ENCODE measurements at places on chromosomes 13 and 19. TPM values are rescaled to one million over a fixed set of nuclear protein-coding genes. Genes with fewer than 3 reads are reported as not detected.

DNA sequence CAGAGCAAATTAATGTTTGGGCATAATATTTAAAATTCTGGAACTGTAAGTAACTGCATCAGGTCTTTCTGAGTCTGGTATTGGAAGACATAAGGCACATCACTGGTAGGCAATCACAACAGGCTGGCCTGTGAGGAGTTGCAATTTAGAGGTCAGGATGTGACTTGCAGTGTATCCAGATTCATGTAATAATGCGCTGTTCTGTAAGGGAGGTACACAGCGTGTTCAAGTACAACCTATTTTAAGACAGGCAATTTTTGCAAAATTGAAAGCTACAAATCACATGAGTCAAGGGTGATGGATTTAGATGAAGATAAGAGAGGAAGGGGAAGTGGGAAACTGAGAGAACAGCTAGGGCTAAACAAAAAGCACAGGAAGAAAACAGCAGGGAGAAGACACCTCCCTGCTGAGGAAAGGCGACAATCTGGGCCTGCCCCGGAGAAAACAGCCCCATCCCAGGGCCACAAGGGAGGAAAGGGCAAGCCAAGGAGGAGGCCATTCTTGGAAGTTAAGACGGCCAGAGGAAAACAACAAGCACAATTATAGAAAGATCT is 138.1 kb downstream of the LACC1 start:
- no peak for DNase-seq

DNA sequence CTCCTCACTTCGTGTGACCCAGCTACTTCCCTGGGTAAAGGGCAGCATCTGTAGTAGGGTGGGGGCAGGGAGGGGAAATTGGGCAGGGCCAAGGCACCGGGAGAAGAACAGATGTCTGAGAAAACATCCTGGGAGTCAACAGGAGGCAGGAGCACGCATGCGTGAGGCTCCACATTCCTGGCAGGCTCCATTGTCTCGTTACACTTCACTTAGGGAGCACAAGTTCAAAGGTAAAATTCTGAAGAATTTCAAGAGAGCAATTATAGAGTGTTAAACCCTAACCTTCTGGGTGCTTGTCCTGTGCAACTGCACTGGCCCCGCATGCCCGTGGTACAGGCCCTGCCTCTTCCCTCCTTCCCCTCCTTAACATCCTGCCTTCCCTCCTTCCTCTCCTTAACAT is 79.6 kb upstream of the POMP start:
- DNase-seq, result no peak

- DNase-seq, result no peak
These were observed 8.4 kb downstream of the EPHX3 start for GRCh38 chr19:15223649-15224361.

GRCh38 chr13:112466132-112467058 is 90.2 kb downstream of the SPACA7 start:
- no peak for DNase-seq

The RXFP2 gene
- polyA plus RNA-seq, result not detected

The ZNF497 gene
- 3.0 TPM for polyA plus RNA-seq

- DNase-seq, result no peak
These were observed 8.6 kb upstream of the MKNK2 start for GRCh38 chr19:2059422-2060201.

DNA sequence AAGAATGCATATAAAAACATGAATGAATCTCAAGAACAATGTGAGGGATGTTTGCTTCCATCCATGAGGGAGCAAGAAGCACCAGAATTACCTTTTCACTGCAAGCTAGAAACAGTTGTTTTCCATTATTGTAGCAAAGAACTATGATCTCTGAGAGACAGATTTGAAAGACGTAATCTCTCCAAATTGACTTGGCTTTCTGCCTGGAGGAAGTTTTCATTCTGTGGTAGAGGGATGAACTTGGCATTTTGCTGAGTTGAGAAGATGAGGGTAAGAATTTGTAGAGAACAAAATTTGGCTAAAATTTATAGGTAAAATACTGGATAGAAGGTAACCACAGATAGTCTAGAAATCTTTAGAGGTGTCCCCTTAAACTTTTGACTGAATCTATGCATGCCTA is 496.8 kb downstream of the TDRD3 start:
- DNase-seq, result peak; percentile 14

The PCSK4 gene
- 3.7 TPM for polyA plus RNA-seq

- DNase-seq, result no peak
These were observed 18.7 kb upstream of the SOX21 start for GRCh38 chr13:94731028-94731427.
